ELR (cell line): ENCODE measurements at places on chromosomes 5 and 9.

GRCh38 chr5:111505096-111505495 is 7.2 kb downstream of the STARD4 start:
- DNase-seq: no peak

- DNase-seq: no peak
Measured at GRCh38 chr9:121884057-121884541, 209.0 kb downstream of the TTLL11 start.

- DNase-seq: no peak
Measured at GRCh38 chr5:97136475-97136874, 5.9 kb downstream of the LIX1 start.

DNA sequence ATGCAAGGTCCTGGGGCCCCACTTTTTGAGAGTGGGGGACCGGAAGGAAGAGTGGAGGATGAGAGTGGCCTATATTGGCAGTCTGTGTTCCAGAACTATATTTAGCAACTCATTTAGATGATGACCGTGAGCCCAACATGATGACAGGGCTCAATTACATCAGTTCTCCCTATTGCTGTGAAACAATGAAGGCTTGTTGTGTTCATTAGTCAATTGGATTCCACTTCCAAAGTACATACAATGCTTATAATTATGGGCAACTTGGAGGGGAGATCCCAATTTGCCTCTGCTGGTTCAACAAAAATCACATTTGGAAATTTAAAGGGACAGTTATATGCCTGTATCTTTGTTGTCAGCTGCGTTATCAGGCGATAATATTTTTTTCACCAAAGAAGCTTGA is 91.1 kb downstream of the TARS1 start:
- no peak for DNase-seq

GRCh38 chr5:74464512-74465209 is 175.9 kb downstream of the ENC1 start:
- no peak for DNase-seq
